Femur (tissue), 1 donor: ENCODE measurements at places on chromosomes 7 and 10.

DNA sequence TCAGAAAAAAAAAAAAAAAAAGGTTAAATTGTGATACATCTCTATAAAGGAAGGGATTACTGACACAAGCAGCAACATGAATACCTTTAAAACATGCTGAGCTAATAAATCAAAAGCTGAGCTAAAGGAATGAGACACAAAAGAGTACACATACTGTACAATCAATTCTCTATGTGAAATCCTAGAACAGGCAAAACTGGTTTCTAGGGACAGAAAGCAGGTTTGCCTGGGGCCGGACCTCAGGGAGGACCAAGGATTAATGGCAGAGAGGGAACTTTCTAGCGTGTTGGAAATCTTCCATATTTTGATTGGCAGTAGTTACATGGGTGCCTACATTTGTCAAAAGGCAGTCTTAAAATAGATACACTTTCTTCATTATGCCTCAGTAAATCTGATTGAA lies 52.5 kb downstream of the KLRG2 start:
- DNase-seq = no peak

- no peak for DNase-seq
Observed at GRCh38 chr7:96238976-96239766, 82.7 kb downstream of the SLC25A13 start.

GRCh38 chr10:20888620-20889330 lies 8.3 kb downstream of the NEBL start:
- DNase-seq = no peak

DNA sequence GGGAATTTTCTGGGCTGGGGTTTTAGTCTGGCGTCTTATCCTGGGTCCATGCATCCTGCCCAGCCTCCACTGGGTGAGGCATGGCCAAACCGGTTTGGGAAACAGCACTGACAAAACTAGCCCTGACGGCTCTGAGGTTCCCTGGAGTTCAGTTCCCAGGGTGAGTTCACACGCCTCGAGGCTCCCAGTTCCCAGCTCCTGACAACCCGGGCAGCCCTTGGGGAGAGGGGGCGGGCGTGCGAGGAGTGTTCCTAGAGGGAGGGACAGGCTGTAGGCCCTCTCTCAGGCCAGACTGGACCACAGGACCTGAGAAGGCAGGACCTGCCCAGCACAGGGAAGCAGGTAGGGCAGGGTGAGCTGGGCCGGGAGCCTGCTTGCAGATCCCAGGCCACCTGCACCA lies 82.3 kb upstream of the PPIF start:
- DNase-seq = no peak

DNA sequence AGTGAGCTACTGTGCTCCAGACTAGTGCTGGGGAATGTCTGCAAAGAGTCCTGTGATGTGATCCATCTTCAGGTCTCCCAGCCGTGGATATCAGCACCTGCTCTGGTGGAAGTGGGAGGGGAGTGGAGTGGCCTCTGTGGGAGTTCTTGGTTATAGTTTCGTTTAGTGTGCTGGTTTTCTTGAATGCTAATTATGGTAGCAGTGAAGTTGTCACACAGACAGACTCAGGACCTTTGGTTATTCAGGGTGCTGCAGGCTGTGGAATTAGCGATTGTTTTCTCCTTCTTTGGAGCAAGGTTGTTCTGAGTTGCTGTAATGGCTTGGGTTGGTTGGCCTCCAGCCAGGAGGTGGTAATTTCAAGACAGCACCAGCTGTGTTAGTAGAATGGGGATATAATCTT lies 132.7 kb upstream of the HGF start:
- DNase-seq = no peak

- no peak for DNase-seq
Observed at GRCh38 chr7:41744161-41744560, 41.3 kb upstream of the INHBA start.
